ENCODE measurements at places on chromosomes 2 and 18. TPM values are rescaled to one million over a fixed set of nuclear protein-coding genes. Genes with fewer than 3 reads are reported as not detected.

- no peak for DNase-seq
These were observed 48.6 kb downstream of the KLHL14 start for GRCh38 chr18:32724071-32724749.

DNA sequence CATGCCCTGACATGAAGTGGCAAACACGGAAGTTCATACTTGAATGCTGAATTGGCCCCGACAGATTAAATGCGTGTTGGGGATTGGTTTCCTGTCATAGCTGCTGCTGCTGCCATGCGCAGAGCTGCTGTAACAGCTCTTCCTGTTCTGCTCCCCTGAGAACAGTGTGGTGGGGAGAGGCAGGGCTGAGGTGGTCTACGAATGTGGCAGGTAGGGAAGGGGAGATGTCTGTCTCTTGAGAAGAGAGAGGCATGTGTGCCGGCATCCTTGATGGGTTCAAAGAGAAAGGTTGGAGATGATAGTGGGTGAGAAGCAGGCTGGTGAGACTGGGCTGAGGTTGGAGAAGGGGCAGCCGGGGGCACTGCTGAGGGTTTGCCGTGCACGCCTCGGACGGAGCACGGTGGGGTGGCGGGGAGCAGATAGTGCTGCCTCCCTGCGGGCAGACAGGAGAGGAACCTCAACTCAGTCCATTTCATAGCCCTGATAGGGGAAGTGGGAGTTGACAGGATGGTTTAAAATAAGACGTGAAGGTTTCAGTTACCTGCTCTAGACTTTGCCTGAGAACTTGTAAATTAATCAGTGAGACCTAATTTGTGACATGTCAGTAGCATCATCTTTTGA lies 46.1 kb downstream of the TMEM185B start:
- DNase-seq: no peak

- no peak for DNase-seq
These were observed 44.3 kb downstream of the SNRPD1 start for GRCh38 chr18:21656402-21656801.

- DNase-seq: no peak
These were observed 266.0 kb upstream of the FSIP2 start for GRCh38 chr2:185472574-185472973.

- no peak for DNase-seq
These were observed 6.7 kb upstream of the ADCY3 start for GRCh38 chr2:24926602-24927252.

DNA sequence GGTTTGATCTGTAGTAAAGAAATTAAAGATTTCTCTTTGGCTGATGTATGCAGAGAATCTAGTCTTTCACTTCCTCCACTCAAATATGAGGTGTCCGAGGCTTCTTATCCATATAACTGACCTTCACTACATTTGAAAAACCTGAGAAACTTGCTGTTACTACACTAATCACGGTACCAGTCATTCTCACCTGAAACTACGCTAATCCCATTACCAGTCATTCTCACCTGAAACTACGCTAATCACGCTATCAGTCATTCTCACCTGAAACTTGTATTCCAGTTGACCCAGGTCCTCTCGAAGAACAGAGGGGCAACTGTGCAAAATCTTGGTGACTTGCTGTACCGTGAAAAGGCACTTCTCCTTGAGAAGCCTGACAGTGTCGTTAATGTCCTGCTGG lies 5.1 kb downstream of the MTERF4 start:
- DNase-seq: no peak

DNA sequence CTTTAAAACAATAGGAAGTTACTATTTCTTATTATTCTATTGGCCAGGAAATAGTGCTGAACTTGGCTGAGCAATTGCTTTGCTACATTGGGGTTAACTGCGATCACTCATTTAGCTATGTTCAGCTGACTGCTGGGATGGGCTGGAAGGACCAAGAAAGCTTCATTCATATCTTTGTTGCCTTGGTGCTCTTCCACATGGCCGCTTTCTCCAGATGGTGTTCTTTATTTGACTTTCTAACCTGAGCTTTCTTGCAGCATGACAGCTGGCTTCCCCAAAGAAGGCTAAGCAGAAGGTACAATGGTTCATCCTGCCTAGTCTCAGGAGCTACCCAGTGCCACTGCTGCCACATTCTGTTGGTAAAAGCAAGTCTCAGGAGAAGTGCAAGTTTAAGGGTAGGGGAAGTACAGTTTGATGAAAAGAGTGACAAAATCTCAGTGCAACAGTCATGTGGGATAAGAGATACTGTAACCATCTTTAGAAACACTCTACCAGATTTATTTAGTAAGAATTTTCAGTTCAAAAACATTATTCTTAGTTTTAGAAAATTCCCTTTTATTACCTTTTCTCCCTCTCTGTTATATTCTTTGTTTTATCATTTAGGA lies 180.6 kb upstream of the RBMS1 start:
- DNase-seq: no peak

GRCh38 chr18:7336623-7337022 lies 105.7 kb downstream of the LRRC30 start:
- no peak for DNase-seq

GRCh38 chr18:50722311-50722710 lies 97.5 kb downstream of the MRO start:
- DNase-seq: no peak

GRCh38 chr2:22377268-22377667 lies 1007.7 kb upstream of the KLHL29 start:
- DNase-seq: no peak

GRCh38 chr2:226354434-226354833 lies 445.2 kb downstream of the IRS1 start:
- no peak for DNase-seq

DNA sequence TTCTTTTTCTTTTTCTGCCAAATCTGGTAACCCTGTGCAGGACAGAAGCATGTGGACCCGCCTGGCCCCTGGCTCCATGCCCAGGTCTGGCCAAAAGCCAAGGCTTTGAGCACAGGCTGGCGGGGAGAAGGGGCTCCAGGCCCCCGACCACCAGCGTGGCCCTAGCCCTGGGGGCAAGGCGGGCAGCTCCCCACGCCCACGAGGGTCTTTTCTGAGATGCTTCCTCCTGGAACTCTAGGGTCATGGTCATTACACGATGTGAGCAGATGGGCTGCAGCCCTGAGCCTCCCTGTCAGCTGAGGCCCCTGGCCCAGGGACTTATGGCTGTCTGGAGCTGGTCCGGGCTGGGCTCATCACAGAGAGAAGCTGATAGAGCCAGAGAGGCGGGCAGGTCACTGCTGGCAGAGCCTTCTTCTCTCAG lies 5.7 kb upstream of the OTOS start:
- DNase-seq: no peak

DNA sequence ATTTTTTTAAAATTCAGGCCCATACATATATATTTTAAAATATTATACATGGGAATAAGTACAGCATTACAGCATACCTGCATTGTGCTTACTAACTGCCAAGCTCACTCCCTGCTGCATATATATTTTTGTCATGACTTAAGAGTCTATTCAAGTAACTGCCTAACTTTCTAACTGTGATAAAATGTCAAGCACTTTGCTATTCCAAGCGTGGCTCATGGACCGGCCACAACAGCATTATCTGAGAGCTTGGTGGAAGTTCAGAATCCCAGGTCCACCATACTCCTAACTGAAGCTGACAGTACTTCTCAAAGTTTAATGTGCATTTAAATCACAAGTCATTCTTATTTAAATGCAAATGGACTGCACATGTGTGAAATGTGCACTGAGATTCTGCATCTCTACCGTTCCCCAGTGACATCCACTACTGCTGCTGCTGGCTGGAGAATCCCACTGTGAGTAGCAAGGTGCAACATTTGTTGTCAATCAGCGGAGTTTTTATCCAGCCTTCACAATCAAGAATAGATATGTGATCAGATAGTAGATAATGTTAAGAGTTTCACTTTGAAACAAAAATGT lies 79.1 kb downstream of the DYM start:
- no peak for DNase-seq

DNA sequence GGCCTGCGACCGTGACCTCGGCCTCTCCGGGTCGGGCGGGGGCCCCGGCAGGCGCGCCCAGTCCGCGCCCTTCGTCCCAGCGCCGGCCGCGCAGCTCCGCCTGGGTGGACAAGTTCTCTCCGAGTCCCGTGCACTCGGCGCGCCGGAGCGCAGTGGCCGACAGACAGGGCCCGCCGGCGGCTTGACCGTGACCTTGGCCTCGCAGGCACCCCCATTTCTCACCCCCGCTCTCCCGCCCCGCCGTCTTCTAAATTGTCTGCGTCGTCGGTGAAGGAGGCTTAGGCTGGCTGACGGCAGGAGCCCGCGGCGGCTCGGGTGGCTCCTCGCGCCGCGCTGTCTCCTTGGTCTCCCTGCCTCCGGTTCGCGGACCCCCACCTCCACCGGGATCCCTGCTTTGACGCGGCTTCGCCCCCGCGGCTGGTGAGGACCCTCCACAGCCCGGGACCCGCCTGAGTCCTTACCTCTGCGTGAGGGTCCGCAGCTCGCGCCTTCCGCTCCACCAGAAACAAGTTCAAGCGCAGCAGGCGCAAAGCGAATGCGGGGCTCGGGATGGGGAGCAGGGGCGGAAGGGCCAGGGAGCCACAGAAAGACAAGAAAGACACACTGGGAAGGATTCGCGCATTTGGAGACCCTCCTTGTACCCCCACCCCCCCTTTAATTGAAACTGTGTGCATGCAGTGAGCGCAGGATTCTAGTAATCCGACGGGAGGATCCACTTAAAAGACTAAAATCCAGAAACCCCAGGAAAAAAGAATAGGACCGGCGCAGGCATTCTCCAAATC lies 4.0 kb downstream of the PTGR3 start:
- DNase-seq: no peak

DNA sequence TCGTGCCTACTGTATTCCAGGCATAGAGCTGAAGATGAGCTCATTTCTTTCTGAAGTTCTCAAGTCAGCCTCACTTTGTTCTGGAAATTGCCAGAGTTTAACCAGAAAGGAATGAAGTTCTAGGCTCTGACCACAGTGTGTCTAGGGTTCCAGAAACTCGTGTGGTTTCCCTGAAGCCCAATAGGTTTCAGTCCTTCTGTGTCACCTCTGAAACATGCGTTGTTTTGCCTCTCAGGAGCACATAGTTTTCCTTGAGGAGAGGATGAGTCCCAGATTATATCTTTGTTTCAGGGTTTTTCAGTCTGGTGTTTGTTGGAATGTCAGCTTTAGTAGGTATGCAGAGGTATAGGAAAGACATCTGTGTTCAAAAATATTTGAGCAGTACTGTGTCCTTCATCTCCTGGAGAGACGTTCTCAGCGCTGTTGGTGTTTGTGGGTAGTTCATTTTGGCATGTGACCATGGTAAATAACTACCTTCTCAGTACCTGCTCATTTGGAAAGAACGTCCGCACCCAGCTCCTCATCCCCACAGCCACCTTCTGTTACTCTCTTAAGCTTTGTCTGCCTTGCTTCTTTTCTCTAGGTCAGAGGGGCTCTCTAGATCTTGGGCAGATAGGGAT lies 56.6 kb downstream of the RALBP1 start:
- no peak for DNase-seq

- DNase-seq: no peak
These were observed 135.4 kb downstream of the PRKCE start for GRCh38 chr2:45786836-45787357.

DNA sequence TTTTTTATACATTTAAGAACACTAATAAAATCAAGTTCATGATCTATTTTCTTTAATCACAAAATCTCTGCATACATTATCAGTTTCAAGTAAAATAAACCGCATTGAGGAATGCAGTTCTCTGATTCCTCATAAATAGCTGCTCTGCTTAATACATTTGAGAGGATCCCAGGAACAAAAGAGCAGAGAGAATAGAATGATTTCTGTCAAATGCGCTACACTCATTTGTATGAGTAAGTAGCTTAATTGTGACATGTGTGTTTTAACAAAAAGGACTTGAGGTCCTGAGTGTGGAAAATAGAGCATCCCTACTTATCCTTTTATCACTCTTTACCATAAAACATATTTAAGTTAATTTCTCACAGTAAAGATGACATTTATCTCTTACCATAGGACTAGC lies 134.0 kb downstream of the PID1 start:
- no peak for DNase-seq

- DNase-seq: no peak
These were observed 7.5 kb downstream of the RALBP1 start for GRCh38 chr18:9482790-9483189.

DNA sequence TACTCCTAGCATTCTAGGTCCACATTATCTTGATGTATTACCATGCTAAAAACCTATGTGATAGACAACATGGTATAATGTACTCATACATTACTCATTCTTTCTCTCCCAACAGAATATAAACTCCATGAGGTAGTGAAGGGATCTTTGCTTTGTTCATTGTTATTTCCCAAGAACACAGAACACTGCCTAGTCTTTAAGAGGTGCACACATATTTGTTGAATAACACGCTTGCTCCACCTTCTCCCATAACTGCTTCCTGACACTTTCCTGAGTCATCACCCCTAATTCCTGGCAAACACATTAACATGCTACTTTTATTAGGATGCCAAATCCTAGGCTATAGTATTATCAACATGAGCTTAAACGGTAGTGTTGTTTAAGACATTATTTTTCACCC lies 41.3 kb downstream of the REV1 start:
- DNase-seq: no peak

GRCh38 chr2:133972786-133973185 lies 281.1 kb upstream of the MGAT5 start:
- DNase-seq: no peak

- DNase-seq: no peak
These were observed 283.1 kb downstream of the SP3 start for GRCh38 chr2:173681881-173682650.

GRCh38 chr2:224646242-224646846 lies 61.2 kb upstream of the CUL3 start:
- no peak for DNase-seq

GRCh38 chr2:66030553-66030952 lies 404.4 kb upstream of the MEIS1 start:
- no peak for DNase-seq

DNA sequence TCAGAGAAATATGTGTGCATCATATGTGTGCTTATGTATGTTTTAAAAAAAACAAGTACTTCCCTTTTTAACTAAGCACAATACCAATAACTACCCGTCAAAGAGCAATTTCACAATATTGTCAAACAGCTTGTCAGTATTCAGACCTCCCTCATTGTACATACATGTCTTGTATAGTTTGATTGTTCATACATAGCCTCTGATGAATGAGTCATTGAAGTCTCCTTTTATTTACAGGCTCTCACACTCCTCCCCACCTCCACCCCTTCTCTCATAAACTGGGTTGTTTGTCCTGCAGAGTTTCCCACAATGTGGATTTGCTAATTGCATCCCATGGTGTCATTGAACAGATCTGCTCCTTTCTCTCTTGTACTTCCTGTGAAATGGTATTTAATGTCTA lies 132.8 kb upstream of the L3MBTL4 start:
- DNase-seq: no peak

DNA sequence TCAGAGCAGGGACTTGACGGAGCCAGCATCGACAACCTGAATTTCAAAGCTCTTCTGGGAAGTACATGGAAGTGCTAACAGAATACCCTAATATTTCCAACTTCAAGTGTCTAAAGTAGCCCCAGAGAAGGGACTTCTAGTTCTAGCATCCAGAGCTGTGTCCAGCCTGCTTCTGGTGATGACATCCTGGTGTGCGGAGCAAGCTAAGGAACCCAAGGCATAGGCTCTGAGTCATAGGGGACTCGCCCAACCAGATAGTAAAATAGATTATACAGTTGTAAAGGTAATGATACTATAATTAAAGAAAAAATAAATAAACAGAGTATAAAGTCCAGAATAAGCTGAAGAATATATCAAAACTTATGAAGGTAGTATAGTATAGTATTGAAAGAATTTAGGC lies 108.1 kb upstream of the SERPINE2 start:
- DNase-seq: no peak

Gene LRATD1
- 2.3 TPM for total RNA-seq

Gene SERPINB4
- 0.96 TPM for total RNA-seq

Gene SCTR
- total RNA-seq: not detected

Gene FBXO48
- total RNA-seq: 1.1 TPM

Gene FHL2
- total RNA-seq: 33.2 TPM

Gene SULT1C4
- 2.1 TPM for total RNA-seq

Gene ITGA6
- 117 TPM for total RNA-seq

Gene IL36G
- total RNA-seq: not detected

Gene DLX1
- not detected for total RNA-seq
